Keratinocyte (primary cell): ENCODE measurements at places on chromosomes 16 and 17.

DNA sequence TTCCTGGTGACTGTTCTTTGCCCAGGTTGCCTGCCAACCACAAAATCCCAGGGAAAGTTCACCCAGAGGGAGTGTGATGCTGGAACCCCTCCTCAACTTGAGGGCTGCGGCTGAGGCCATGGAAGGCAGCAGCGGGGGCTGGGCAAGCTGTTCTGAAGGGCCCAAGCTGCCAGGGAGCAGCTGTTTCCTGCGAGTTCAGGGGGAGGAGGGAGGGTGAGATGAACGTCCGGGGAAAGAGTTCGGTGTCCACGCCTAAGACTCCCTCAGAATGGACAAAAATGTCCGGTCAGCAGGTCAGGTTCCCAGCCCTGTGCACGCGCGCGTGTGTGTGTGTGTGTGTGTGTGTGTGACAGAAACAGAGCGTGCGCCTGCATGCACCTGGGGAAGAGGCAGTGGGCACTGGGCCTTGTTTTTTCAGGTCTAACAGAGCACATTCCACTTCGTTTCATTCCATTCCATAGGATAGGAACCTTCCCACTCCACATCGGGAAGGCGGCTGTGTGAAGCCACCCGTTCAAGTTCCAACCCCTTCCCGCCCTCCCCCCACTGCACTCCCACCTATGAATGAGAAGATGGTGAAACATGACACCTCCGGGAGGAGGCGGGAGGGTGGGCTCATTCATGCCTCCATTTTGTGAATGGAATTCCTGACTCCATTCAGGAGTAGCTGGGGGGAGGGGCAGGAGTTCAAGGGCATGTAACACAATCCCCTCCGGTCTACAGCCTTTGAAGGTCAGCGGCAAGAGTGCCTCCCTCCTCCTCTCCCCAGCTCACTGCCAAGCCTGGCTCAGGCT lies 15.7 kb downstream of the ETV4 start:
- H3K4me3 ChIP-seq, result no peak overlapping the region
- DNase-seq, result no peak
- no peaks in the 10 kb centered on the region for H3K27me3 ChIP-seq
- peaks cover 7% of the 10 kb centered on the region for H3K4me1 ChIP-seq
- no peak overlapping the region for H3K27ac ChIP-seq
- H3K36me3 ChIP-seq, result peaks cover 17% of the 10 kb centered on the region

DNA sequence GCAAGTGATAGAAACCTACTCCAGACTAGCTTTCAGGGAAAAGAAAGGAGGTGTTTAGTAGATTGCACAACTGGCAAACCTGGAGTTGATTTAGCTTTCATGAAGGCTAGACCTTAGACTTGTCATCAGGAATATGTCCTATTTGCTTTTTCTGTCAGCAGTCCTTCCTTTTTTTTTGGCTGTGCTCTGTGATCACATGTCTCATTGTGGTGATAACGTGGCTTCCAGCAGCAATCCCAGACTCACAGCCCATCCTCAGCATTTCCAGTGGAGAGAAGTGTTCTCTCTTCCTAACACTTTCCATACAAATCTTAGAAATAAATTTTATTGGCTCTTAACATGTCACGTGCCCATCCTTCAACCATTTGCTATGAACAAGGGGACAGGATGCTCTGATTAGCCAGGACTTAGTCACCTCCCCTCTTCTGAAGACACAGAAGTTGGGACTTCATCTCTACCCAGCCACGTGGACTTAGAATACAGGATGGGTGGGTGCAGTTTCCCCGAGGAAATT lies 74.7 kb downstream of the CDH13 start:
- H3K4me3 ChIP-seq, result no peak overlapping the region
- no peaks in the 10 kb centered on the region for H3K27me3 ChIP-seq
- H3K36me3 ChIP-seq, result no peaks in the 10 kb centered on the region
- peaks cover 23% of the 10 kb centered on the region for H3K4me1 ChIP-seq
- H3K27ac ChIP-seq, result no peak overlapping the region
- no peak for DNase-seq

- no peak overlapping the region for H3K27ac ChIP-seq
- no peak overlapping the region for H3K4me3 ChIP-seq
- DNase-seq, result no peak
- peaks cover 12% of the 10 kb centered on the region for H3K4me1 ChIP-seq
- peaks cover 18% of the 10 kb centered on the region for H3K27me3 ChIP-seq
These were observed 1.0 kb downstream of the HSD11B2 start for GRCh38 chr16:67431775-67432505.

DNA sequence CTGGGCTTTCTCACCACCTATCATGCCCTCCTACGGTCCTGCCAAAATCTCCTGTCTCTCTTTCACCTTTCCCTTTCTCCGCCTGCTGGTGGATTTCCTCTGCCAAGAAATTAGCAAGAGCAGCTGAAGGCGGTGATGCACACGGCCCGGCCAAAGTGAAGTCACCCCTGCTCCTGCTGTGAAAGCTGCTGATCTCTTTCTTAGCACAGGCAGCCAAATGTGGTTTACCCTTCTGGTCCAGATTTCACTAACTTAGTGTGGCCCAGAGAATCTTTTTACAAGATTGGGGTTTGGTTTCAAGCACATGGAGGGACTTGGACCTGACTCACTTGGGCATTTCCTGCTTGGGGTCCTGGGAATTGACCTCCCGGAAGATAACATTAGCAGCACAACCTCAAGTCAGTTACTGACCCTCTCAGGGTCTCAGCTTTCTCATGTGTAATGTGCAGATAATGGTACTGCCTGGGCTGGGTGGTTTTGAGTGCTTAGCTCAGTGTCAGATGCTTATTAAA lies 155.7 kb downstream of the SOCS1 start:
- peaks cover 17% of the 10 kb centered on the region for H3K4me1 ChIP-seq
- no peak overlapping the region for H3K4me3 ChIP-seq
- no peaks in the 10 kb centered on the region for H3K36me3 ChIP-seq
- no peaks in the 10 kb centered on the region for H3K27me3 ChIP-seq

- H3K4me3 ChIP-seq, result no peak overlapping the region
- no peaks in the 10 kb centered on the region for H3K4me1 ChIP-seq
- DNase-seq, result no peak
- no peak overlapping the region for H3K27ac ChIP-seq
These were observed 482.6 kb downstream of the NPIPA7 start for GRCh38 chr16:16861546-16861945.

DNA sequence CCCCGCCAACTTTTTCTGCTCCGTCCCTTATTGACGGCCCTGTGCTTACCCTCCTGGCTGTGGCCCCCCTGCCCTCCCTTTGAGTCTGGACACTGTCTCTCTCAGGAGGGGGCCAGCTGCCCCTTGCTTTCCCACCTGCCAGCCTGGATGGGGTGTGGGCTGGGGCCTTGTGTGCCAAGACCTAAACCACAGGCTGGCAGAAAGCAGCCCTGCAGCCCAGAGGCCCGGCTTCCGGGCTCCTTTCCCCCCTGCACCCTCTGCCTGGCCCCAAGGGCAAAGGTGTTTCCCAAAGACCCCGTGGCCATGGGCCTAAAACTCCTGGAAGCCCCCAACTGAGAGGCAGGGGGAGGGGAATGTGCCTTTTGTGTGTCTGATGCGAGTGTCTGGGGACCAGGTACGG lies 17.5 kb downstream of the GPT2 start:
- DNase-seq, result no peak
- H3K27me3 ChIP-seq, result no peaks in the 10 kb centered on the region
- H3K36me3 ChIP-seq, result peaks cover 14% of the 10 kb centered on the region
- H3K4me3 ChIP-seq, result no peak overlapping the region
- peaks cover 5% of the 10 kb centered on the region for H3K4me1 ChIP-seq
